ENCODE measurements at places on chromosomes 13 and 19. TPM values are rescaled to one million over a fixed set of nuclear protein-coding genes. Genes with fewer than 3 reads are reported as not detected.

METTL21C gene
- not detected for total RNA-seq

- no peak overlapping the region for H3K4me3 ChIP-seq
- DNase-seq, result no peak
- no peaks in the 10 kb centered on the region for H3K27me3 ChIP-seq
- peaks cover 9% of the 10 kb centered on the region for H3K4me1 ChIP-seq
- H3K36me3 ChIP-seq, result no peaks in the 10 kb centered on the region
Observed at GRCh38 chr13:73168953-73169401, 110.2 kb downstream of the KLF5 start.

GRCh38 chr13:109480011-109480955, 306.1 kb downstream of the IRS2 start:
- H3K36me3 ChIP-seq, result no peaks in the 10 kb centered on the region
- H3K4me3 ChIP-seq, result no peak overlapping the region
- no peak for DNase-seq
- no peak overlapping the region for H3K27ac ChIP-seq

NKPD1 gene
- total RNA-seq, result 0.64 TPM

GRCh38 chr13:50744116-50744660, 99.3 kb downstream of the DLEU7 start:
- H3K4me1 ChIP-seq, result no peaks in the 10 kb centered on the region
- DNase-seq, result no peak
- H3K27ac ChIP-seq, result no peak overlapping the region
- H3K4me3 ChIP-seq, result no peak overlapping the region
- no peaks in the 10 kb centered on the region for H3K36me3 ChIP-seq

SHISA7 gene
- total RNA-seq, result not detected

CD177 gene
- total RNA-seq, result not detected

All from HCT116 (cell line).